Stimulated activated CD4-positive, alpha-beta T cell treated with anti-CD3 and anti-CD28 coated beads, Interleukin-1b, Interleukin-23, amount 100 ng/mL, for 1 hour (primary cell): ENCODE measurements at places on chromosomes 13 and 19.

- no peak for DNase-seq
Observed at GRCh38 chr13:67069117-67069767, 160.9 kb downstream of the PCDH9 start.

- DNase-seq, result peak; percentile 56
Observed at GRCh38 chr19:29680447-29680846, 15.2 kb downstream of the PLEKHF1 start.

DNA sequence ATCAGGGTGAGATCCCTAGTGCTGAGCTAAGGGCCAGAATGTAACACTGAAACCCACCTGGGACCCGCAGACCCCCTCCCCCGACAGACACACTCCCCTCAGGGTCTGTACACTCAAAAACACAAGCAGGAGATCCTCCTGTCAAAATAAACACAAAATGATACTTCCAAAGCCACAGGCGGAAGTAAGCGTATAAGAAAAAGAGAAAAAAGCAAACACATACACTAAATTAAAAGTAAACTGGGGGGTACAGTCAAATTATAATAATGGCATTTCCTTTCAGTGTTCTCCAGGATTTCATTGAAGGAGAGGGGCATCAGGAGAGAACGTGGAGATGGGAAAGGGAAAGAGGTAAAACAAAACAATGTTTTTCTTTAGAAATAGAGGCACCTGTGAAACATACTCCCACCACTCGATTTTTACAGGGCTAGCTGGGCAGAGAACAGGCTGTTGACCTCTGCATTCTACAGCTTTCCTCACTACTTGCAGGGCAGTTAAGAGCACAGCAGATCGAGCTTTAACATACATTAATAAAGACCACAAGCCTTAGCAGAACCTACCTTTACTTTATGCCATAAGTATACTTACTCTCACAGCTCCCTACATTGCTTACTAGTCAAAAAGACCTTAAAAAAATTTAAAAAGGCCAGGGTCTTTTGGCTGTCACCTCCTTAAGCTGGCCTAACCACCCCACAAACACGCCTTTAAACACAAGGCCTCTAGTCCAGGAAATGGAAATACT is 5.3 kb downstream of the ZIC5 start:
- DNase-seq, result no peak

- DNase-seq, result no peak
Observed at GRCh38 chr13:36417331-36417730, 15.0 kb upstream of the CCNA1 start.

- DNase-seq, result no peak
Observed at GRCh38 chr13:111917901-111918300, 149.0 kb upstream of the SOX1 start.
